ENCODE measurements at places on chromosomes 3 and 15.

GRCh38 chr15:59252137-59252536 lies 45.5 kb downstream of the LDHAL6B start:
- no peak overlapping the region for H3K4me3 ChIP-seq
- no peak for DNase-seq
- no peaks in the 10 kb centered on the region for H3K4me1 ChIP-seq
- no peaks in the 10 kb centered on the region for H3K27me3 ChIP-seq
- H3K36me3 ChIP-seq, result no peaks in the 10 kb centered on the region

- H3K27ac ChIP-seq, result no peak overlapping the region
- H3K4me3 ChIP-seq, result no peak overlapping the region
- DNase-seq, result no peak
- no peaks in the 10 kb centered on the region for H3K36me3 ChIP-seq
Measured at GRCh38 chr3:178056868-178057267, 479.4 kb upstream of the KCNMB2 start.

DNA sequence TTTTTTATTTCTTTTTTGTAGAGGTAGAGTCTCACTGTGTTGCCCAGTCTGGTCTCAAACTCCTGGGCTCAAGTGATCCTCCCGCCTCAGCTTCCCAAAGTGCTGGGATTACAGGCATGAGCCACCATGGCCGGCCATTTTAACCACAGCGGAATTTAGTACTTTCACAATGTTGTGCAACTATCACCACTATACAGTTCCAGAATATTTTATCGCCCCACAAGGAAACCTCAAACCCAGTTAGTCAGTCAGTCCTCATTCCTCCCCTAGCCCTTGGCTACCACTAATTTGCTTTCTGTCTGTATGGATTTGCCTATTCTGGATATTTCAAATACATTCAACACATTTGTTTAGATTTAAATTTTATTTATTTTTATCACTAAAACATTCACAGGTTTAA lies 15.5 kb upstream of the HOMER2 start:
- H3K27ac ChIP-seq, result no peak overlapping the region
- no peak overlapping the region for H3K4me3 ChIP-seq
- H3K36me3 ChIP-seq, result no peaks in the 10 kb centered on the region
- no peaks in the 10 kb centered on the region for H3K27me3 ChIP-seq

DNA sequence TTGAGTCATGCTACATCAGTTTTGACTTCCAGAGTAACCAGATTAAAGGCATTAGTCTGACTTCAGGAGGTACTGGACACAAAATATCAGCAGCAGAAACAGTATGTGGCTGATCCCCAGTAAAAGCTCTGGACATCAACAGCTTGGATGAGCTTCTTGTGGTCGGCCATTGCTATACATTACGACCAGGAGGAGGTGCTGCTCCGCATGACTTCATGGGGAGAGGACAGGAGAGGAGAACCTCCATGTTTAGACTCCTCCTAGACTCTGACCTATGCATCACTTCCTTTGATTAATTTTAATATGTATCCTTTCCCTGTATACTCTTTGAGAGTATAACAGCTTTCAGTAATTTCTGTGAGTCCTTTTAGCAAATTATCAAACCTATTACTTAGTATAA lies 285.6 kb upstream of the ARHGEF26 start:
- no peaks in the 10 kb centered on the region for H3K27me3 ChIP-seq
- no peak for DNase-seq
- no peak overlapping the region for H3K4me3 ChIP-seq
- no peak overlapping the region for H3K27ac ChIP-seq
- no peaks in the 10 kb centered on the region for H3K4me1 ChIP-seq
- H3K36me3 ChIP-seq, result no peaks in the 10 kb centered on the region

DNA sequence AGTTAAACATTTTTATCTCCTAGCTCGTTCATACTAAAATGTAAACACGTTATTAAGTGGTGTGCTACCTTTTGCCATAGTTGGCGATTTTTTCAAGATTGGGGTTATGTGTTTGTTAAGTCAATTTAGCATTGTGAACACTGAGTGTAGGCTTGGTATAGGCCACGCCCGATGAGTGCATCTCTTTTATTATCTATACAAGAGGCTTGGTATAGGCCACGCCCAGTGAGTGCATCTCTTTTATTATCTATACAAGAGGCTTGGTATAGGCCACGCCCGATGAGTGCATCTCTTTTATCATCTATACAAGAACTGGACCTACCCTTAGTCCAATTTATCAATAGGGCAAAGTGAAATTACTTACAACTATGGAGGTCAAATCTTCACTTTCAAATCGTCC lies 70.4 kb downstream of the NIPA2 start:
- H3K4me3 ChIP-seq, result no peak overlapping the region
- H3K27me3 ChIP-seq, result no peaks in the 10 kb centered on the region
- no peak for DNase-seq
- H3K4me1 ChIP-seq, result no peaks in the 10 kb centered on the region
- H3K36me3 ChIP-seq, result peaks cover 34% of the 10 kb centered on the region

- no peak overlapping the region for H3K4me3 ChIP-seq
- H3K36me3 ChIP-seq, result no peaks in the 10 kb centered on the region
- no peaks in the 10 kb centered on the region for H3K27me3 ChIP-seq
- no peaks in the 10 kb centered on the region for H3K4me1 ChIP-seq
- H3K27ac ChIP-seq, result no peak overlapping the region
- no peak for DNase-seq
Measured at GRCh38 chr3:30585654-30586053, 20.7 kb upstream of the TGFBR2 start.

- DNase-seq, result no peak
- no peak overlapping the region for H3K27ac ChIP-seq
- no peaks in the 10 kb centered on the region for H3K36me3 ChIP-seq
- H3K4me1 ChIP-seq, result no peaks in the 10 kb centered on the region
Measured at GRCh38 chr3:23480329-23480714, 277.2 kb downstream of the UBE2E2 start.

DNA sequence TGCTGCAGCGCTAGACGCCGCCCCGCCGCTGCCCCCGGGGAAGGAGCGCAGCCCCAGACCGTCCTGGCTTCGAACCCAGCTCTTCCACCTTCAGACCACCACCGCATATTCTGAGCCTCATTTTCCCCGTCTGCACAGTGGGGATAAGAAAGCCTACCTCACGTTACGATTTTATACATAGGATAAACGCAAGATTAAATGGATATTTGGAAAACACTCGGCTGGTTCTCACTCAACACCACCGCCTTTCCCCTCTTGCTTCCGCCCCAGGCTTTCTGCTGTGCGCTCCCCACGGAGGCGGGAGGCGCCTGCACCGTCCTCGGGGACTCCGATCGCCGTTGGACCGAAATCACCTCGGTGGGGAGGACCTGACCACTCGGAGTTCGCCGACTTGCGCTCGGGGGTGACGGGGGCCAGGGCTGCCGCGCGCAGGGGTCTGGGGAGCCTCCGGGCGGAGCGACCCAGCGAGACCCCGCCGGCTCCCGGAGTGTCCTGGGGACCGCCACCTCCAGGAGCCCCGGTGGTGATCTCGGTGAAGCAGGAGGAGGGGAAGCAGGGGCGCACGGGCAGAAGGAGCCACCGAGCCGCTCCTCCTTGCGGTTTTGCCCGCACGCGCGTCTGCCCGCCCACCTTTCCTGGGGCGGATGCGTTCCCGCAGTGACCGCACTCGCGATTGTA lies 4.0 kb downstream of the FBXL22 start:
- no peak for DNase-seq
- H3K36me3 ChIP-seq, result no peaks in the 10 kb centered on the region
- H3K27me3 ChIP-seq, result no peaks in the 10 kb centered on the region
- peak overlapping the region; percentile 58 for H3K4me3 ChIP-seq
